ENCODE measurements at places on chromosomes 6 and 20.

- no peak for DNase-seq
These were observed 96.6 kb downstream of the ARID1B start for GRCh38 chr6:156873654-156874380.

GRCh38 chr6:126308362-126308761 lies 31.6 kb upstream of the CENPW start:
- DNase-seq: no peak

DNA sequence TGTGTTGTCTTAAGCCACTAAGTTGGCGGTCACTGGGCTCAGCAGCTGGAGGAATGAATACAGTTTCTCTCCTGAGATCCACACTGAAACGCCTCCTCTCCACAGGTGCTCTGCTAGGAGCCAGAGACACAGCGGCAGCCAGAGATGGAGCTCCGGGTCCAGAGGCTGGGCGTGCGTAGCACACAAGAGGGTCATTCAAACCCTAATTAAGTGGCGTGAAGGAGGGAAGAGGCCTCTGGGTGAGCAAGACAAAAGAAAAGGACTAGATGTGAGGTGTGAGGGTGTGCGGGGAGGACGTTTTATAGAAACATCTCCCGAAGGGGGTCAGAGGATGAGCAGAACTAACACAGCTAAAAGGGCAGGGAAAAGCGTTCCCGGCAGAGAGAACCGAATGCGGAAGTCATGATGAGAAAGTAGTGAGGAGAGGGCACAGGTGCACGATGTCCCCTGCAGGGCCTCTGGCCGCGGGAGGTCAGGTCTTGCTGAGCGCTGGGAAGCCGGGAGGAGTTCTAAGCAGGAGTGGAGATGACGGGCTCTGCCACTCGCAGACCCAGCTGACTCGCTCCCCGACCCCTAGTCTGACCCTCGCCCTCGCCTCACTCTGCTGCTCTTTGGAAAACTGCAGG lies 54.4 kb downstream of the BMP7 start:
- no peak for DNase-seq

- no peak for DNase-seq
These were observed 73.1 kb downstream of the TPBG start for GRCh38 chr6:82436740-82437139.

DNA sequence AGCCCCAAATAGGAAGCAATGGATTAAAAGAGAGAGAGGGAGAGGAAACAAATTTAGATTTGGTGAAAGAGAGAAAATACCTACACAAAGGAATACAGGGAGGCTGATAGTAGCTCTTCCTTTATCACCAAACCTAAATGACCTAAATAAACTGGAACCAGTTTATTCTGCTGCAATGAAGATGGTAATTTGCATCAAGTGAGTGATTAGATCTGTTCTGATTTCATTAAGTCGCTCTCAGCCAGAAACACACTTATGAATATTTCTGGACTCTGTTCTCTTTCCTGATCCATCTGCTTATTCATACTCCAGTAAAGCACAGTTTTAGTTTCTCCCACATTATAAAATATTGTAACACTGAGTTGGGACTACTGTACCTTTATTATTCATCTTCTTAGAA lies 83.4 kb upstream of the BMP5 start:
- DNase-seq: no peak

- DNase-seq: no peak
These were observed 143.4 kb downstream of the BCKDHB start for GRCh38 chr6:80249897-80250296.

- no peak for DNase-seq
These were observed 2.5 kb upstream of the HSPA12B start for GRCh38 chr20:3729811-3730540.

GRCh38 chr20:46020555-46020954 lies 8.5 kb upstream of the SLC12A5 start:
- no peak for DNase-seq

GRCh38 chr20:46107061-46107460 lies 11.1 kb upstream of the CD40 start:
- no peak for DNase-seq

DNA sequence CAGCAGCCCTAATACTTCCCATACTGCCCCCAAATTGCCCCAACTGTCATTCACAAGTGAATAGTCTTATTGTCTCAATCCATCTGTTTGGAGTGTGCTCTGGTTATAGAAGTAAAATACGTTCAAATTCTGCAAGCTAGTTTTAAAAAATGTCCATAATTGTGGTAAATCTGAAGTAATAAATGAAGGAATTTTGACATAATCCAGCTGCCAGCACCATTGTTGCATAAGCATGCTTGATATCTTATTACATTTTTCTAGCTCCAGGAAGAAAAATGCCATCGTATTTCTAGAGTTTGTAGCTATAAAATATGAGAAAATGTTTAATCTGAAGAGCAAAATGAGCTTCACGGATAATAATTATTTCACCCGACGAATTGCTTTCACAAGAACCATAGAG lies 664.7 kb downstream of the RFPL4B start:
- no peak for DNase-seq

- no peak for DNase-seq
These were observed 24.1 kb downstream of the RBCK1 start for GRCh38 chr20:432208-432607.

Measured in osteocyte (in vitro differentiated cells).